ENCODE measurements at places on chromosomes 7 and 10.

DNA sequence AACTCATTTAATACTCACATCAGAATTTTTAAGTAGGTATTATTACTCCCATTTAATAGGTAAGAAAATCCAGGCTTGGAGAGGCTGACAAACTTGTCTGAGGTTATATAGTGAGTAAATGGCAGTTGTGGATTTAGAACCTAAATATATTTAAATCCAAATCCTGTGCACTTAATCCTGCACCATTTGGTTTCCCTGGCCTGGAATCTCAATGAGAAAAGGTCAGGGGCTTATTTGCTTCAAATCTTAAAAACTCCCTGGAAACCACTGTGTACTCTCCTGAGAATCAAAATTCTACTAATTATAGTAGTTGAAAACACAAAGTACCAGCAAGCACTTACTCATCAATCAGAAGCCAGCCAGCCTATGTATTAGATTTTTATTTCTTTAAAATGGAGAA, 97.7 kb downstream of the DNMBP start:
- no peak for DNase-seq

DNA sequence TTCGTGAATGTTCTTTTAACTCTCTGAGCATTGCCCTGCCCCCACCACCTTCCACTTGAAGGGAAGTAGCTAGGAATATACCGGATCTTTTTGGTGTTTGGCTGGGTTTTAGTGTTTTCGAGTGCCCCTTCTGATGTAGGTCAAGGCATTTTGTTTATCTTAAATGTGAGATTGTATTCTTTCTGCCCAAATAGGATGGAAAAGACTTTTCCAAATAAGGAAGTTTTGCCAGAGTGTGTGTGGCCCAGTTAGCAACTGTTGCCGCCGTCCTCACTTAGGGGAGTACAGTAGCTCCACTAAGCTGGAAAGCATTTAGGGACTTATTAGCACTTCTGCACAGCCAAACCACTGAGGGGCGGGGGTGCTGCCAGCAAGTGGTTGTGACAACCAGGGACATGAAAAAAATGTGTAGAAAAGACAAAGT, 29.8 kb upstream of the VCL start:
- DNase-seq = no peak

GRCh38 chr7:53318566-53318965, 283.1 kb downstream of the POM121L12 start:
- DNase-seq = no peak

GRCh38 chr10:43120929-43121314, 17.3 kb upstream of the CSGALNACT2 start:
- no peak for DNase-seq
